GM12891 (cell line): ENCODE measurements at places on chromosomes 16 and 17.
A peak's percentile ranks its signal among the peaks of the same experiment; 100 is the strongest.

- no peak for DNase-seq
These were observed 61.6 kb downstream of the TIMM22 start for GRCh38 chr17:1058423-1059130.

GRCh38 chr17:77462090-77462489 is 321.3 kb downstream of the SEC14L1 start:
- DNase-seq: no peak

GRCh38 chr17:59762049-59762823 is 54.8 kb downstream of the VMP1 start:
- no peak for DNase-seq

DNA sequence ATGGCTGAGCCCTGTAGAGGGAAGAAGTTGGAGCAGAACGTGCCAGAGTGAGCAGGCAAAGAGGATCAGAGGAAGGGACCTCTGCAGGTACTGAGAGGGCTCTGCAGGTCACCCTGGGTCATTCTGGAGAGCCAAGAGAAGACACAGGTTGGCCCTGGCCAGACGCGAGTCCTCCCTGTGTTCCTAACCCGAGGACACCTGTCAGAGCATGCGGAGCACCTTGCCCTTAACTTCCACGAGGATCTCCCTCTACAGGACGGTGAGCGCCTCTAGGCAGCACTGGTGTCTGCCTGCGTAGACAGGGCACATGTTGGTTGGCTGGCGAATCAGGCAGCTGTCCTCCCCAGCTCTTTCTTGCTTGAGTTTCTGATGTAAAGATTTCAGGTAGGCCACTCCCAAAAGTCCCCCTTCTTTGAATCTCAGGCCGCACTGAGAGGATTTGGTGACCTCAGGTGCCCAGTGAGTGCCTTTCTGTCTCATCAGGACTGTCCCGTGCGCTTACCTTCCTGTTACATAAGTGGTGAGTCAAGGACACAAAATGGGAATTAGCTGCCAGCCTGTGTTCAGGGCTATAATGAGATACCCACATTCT is 45.3 kb downstream of the MPRIP start:
- DNase-seq: no peak

DNA sequence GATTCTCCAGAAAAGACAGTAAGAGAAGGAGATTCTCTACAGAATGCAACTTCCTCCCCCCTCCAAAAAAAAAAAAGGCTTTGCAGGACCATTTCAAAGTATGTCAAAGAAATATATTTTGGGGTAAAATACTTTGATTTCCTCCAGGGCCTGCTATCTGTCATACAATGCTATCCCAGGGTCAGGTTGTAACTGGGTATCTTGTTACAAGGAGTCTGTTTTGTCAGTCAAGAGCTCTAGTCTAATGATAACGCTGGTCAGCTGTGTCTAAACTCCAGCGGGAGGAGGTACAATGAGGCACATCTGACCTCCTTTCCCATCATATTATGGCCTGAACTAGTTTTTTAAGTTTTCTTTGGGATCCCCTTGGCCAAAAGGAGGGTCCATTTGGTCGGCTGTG is 408.4 kb upstream of the CDH5 start:
- no peak for DNase-seq

GRCh38 chr16:54931120-54932014 is 702 bp downstream of the IRX5 start:
- no peak for DNase-seq

DNA sequence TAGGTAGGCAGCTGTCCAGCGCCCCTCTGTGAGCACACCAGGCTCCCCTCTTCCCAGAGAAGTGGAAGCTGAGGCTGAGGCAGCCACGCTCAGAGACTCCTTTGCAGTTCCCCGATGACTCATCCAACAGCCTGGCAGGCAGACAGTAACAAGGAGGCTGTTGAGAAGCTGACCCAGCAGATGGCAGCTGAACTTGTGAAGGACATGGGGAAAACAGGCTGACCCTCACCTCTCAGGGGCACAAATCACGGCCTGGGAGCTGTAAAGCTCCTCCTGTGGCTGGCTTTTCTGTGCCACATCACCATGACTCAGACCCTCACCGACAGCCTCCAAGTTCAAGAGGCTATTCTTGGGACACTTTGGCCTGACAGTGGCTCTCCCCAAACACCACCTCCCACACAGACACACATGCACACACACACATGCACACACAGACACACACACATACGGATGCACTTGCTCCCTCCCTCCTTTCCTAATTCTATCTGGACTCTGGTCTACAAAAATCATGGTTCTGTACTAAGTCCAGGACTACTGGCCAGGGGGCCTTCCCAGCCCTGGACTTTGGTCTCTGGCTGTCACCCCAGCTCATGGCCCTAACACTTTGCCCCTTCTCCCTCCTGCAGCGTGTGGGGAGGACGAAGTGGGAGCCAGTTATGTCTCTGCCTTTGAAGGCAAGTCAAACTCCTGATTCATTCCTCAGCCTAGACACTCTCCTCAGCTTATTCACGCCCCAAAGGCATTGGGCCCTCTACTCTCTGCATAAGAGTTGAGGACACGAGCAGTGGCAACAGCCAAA is 23.2 kb downstream of the MAP3K14 start:
- DNase-seq: no peak

DNA sequence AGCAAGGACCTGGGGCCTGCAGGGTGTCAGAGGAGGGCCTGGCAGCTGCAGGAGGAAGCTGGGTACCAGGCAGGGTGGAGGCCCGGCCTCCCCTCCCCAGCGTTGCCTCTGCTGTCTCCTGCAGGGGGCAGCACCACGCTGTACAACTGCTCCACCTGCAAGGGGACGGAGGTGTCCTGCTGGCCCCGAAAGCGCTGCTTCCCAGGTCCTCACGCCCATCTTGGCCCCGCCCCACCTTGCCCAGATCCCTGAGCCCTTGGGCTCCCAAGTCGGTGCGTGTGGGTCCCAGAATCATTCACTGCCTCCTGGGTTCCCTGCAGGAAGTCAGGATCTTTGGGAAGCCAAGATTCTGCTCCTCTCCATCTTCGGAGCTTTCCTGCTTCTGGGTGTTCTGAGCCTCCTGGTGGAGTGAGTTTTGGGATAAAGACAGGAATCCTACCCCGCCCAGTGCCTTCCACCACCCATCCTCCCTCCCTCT is 1.2 kb downstream of the TMEM95 start:
- peak; percentile 83 for DNase-seq

GRCh38 chr17:75012096-75012345 is 449 bp upstream of the MRPL58 start:
- DNase-seq: no peak

DNA sequence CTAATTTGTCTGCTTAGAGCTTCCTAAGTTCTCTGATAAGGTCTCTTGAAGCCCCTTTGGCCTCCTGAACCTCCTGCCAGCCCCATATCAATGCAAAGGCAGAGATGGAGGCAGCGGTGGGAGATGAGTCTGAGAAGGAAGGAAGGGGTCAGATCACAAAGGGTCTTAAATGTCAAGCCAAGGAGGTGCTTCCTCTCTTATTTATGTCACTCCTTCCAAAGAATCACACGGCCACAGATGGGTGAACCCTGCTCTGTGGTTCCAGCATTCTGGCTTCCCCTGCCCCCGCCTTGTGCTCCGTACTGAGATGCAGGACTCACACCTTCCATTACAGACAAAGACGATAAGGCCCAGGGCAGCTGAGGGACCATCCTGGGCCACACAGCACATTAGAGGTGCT is 96.3 kb downstream of the GSG1L start:
- no peak for DNase-seq

DNA sequence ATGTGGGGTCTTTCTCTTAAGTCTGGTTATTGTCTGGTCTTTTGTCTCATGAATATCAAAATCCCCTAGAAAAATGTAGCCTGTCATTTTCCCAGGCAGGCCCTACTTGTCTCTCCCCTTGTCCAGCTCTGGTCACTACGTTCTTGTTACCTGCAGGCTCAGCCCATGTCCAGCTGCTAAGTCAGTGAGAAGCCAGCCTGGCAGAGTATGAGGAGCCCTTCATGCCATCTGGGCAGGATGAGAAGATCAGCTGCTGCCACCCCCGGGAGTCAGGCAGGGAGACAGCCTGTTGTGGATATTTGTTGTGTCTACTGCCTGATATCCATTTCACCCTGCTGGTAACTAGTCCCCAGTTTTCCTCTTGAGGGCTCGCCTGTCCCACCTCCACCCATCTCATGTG is 88.9 kb downstream of the ASIC2 start:
- no peak for DNase-seq

DNA sequence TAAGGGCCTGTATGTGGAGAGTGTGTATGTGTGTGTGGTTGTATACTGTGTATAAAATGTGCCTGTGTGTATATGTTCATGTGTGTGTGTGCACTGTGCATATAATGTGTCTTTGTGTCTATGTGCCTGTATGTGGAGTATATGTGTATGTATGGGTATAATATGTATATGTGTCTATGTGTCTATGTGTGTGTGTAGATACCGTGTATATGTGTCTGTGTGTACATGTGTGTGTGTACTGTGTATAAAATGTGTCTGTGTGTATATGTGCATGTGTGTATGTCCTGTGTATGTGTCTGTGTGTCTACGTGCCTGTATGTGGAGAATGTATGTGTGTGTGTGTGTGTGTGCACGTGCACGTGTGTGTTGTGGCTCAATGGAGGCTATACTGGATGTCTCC is 200.4 kb upstream of the ZFHX3 start:
- no peak for DNase-seq

DNA sequence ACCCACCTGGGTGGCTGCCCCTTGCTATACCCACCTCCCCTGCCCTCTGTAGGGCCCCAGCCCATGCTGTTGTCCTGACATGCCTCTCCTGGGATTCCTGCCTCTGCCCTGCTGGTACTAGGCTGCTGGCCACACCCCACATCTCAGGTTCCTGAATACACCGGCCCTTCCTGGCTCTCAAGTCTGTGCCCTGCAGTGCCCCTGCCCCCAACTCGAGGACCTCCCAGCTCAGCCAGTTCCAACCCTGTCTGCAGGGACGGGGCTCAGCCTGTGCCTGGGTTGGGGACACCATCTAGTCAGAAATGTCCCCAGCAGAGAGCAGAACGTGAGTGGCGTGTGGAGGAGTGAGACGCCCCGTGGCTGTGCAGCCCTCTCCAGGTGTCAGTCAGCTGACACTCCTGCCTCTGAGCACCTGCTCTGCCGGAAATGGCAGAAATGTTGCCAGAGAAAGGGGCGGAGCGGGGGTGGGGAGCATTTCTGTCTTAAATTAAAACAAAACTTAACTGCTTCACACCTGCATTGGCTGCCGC is 28.7 kb downstream of the ACSF3 start:
- DNase-seq: peak; percentile 60

DNA sequence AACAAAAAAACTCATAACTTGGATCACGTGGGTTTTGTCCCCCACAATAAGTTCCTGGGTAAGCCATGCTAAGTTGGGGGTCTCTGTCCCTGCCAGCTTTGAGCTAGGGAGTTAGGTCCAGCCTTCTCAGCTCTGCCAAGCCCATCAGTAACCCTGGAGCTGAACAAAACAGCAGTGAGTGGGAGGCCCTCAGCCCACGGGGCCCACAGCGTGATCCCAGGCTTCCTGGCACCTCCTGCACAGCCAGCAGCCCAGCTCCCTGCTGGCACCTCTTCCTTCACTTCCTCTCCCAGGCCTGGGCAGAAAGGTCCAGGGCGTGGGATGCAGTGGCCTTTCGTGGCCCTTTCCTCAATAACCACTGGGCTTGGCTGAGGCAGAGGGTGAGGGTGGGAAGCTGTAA is 35.5 kb upstream of the CDC42EP4 start:
- no peak for DNase-seq

DNA sequence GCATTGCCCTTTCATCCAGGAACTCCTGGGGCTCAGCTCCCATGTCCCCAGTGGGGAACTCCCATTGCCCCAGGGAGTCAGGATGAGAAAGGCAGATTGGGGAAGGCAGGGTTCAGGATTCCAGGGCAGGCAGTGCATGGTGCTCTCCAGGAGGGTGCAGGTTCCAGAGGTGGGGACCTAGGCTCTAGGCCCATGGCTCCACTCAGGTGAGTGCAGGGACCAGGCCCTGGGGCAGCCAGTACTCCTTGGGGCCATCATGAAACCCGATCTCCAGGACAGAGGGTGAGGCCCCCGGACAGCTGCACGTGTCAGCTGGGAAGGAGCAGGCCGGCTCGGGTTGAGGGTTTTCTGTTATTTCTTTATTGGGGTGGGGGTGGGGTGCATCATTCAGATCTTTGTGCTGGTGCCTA is 1.3 kb upstream of the MTSS2 start:
- no peak for DNase-seq

GRCh38 chr17:20960871-20961270 is 81.9 kb downstream of the USP22 start:
- no peak for DNase-seq

DNA sequence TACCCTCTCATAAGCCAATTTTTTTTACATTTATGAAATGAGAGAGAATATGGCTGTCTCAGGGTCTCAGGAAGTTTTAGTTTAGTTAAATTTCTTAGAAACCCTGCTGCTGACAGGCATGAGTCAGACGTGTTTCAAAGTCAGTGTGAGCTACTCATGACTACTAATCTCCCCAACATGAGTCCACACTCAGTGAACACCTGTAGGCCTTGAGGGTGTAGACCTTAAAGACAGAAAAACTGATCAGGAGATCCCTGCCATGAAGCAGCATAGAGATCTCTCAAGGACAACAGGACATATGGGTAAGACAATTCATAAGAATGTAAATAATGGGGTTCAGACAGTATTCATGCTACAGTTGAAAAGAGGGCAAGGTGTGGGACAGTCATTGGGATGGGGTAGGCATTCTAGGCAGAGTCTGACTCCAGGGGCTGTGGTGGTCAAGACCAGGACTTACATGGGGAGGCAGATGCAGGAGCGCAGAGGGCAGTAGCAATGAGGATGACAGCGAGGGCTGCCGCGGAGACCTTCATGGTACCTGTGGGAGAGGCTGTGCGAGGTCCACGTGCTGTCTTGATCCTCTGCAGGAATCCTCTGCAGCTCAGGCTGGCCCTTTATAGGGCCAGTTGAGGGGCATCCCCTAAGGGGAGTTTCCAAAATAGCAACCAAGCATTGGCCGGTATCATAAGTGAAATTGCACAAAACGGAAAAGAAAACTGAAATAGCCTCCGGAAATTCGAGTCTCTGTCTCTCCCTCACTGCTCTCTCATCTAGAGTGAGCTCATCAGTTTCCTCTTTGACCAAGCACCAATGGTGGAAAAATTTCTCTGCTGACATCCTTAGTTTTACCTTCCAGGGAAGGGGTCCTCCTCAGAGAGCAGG is at the start of gene CCL5:
TSS of gene CCL5 (minus strand) at position 588 of the 882 bp plus-strand sequence.
- DNase-seq: peak; percentile 67

GRCh38 chr16:72355561-72355960 is 183.6 kb upstream of the PMFBP1 start:
- no peak for DNase-seq

- DNase-seq: no peak
These were observed 148.0 kb upstream of the FOXF1 start for GRCh38 chr16:86362155-86362849.

DNA sequence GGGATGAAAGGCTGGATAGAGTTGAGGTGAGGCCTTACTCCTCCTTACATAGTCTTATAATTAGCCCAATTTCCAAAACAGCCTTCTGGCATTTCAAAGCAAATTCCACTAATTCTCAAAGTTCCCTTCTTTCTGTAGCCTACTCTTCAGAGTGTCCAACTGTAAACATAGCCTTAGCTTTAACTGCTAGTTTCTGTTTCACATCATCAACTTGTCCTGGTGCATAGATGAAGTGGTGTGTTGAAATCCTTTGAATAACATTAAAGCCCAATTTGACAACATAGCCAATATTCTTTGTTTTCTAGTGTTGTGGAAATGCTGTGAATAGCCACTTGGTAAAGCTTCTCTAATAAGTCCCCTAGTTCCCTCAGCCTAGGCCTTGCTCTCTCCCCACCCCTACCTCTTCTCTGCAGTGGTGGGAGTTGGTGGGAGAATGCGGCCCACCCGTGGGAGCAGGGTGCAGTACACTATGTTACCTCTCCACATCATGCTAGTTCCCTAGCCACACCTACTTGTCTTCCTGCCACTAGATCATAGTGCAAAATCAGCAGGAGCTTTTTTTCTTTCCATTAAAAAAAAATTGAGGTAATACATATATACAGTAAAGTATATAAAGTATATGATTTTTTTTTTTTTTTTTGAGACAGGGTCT is 127.0 kb upstream of the HAS3 start:
- DNase-seq: no peak
